Stomach (tissue), 19 donors: ENCODE measurements at places on chromosomes 12 and 14.
A peak's percentile ranks its signal among the peaks of the same experiment; 100 is the strongest.

- peak overlapping the region; percentile 95 for H3K27ac ChIP-seq
- DNase-seq = peak; percentile 59
- no peaks in the 10 kb centered on the region for H3K36me3 ChIP-seq
Observed at GRCh38 chr12:76029982-76030340, 1.6 kb downstream of the PHLDA1 start.

GRCh38 chr14:51070726-51071125, 24.2 kb downstream of the TRIM9 start:
- H3K4me3 ChIP-seq = no peak overlapping the region
- no peak for DNase-seq
- no peak overlapping the region for H3K27ac ChIP-seq
- H3K27me3 ChIP-seq = peaks cover 3% of the 10 kb centered on the region

- H3K4me3 ChIP-seq = no peak overlapping the region
- H3K27me3 ChIP-seq = no peaks in the 10 kb centered on the region
- peaks cover 68% of the 10 kb centered on the region for H3K36me3 ChIP-seq
- DNase-seq = no peak
- H3K27ac ChIP-seq = peak overlapping the region; percentile 44
Observed at GRCh38 chr14:24167469-24168114, 4.3 kb upstream of the REC8 start.

GRCh38 chr12:80161612-80162011, 62.3 kb downstream of the OTOGL start:
- no peak overlapping the region for H3K4me3 ChIP-seq
- no peaks in the 10 kb centered on the region for H3K4me1 ChIP-seq
- no peaks in the 10 kb centered on the region for H3K27me3 ChIP-seq
- no peak overlapping the region for H3K27ac ChIP-seq
- no peak for DNase-seq

- peak; percentile 92 for DNase-seq
- no peak overlapping the region for H3K4me3 ChIP-seq
- H3K27me3 ChIP-seq = no peaks in the 10 kb centered on the region
- peak overlapping the region; percentile 64 for H3K27ac ChIP-seq
Observed at GRCh38 chr12:3097186-3097804, 20.1 kb downstream of the TSPAN9 start.

DNA sequence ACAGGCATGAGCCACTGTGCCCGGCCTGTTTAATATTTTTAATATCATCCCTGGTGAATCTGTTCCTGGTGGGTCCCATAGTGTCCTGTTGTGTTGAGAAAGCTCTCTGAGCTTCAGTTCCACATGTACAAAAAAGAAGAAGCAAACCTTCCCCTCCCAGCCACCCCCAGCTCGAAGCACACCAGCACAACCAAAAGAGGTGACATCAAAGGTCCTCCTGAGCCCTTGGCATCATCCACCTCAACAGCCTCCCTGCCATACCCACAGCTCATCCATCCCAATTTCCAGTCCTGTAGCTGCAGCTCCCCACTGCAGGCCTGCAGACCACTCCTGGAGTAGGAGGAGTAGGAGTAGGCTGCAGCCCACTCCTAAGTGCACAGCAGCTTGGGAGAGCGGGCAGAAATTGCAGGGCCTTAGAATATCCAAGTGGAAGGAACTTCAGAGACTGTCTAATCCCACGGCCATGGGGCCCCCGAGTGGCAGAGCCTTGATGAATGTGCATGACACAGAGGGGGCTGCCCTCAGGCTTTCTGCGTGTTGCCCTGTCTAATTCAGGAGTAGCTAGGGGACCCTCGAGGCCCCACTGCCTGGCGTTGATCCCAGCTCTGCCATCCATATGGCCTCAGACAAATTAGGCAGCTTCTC, 36.7 kb upstream of the CD9 start:
- no peak overlapping the region for H3K27ac ChIP-seq
- H3K27me3 ChIP-seq = no peaks in the 10 kb centered on the region

DNA sequence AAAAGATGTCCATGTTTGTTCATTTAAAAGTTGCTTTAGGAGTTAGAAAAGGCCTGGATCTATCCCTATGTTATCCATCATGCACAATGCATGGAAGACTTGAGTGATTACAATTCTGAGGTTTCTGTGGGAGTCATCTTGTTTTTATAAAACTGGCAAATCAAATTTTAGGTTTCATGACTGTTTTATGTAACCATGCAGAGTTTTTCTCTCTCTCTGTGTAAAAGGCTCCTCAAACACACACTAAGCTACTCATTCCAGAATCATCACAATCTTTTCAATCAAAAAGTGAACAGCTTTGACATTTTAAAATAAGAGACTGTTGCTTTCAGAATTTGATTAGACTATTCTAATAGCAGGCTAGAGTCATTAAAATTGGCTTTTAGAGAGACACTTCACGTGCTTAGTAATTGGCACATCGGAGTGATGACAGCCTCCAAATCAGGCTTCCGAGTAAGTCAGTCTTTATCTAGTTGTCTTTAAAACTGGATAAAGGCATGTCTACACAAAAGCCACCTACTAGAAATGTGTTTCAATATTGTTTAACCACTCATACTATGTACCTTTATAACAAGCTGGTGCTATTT, 31.9 kb downstream of the PRICKLE1 start:
- H3K27ac ChIP-seq = no peak overlapping the region
- H3K4me1 ChIP-seq = no peaks in the 10 kb centered on the region
- DNase-seq = no peak
- no peaks in the 10 kb centered on the region for H3K36me3 ChIP-seq

DNA sequence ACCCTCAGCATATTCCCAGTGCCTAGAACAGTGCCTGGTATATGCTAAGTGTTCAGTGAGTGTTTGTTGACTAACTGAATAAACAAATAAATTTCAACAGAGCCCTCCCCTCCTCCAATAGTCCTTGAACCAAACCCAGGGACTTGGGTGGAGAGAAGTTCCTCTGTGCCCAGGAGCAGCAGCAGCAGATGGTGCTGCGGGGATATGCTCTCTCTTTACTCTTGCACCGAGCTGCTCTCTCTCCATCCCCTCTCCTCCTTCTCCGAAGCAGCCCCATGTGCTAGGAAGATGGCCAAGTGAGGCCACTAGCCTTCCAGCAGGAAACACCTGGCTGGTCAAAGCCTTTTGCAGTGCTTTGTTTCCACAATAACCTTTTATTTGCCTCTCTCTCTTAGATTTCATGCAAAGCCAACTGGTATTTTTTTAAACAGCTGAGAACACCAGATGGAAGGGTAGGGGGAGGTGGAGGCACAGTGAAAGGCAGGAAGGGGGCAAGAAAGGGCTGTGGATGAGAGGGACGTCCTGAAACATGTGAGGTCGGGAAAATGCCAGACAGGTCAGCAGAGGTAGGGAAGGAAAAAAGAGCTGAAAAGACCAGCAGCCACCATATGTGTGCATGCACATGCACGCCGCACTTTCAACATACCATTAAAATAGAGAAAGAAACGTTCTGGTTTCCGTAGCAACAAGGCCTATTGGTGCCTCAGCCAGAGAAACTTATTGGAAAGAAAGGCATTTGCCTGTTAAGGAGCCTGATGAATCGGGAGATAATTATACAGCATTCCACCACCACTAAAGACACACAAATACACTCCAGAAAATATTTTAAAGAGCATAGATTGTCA, 78.9 kb downstream of the EMP1 start:
- no peak overlapping the region for H3K4me3 ChIP-seq
- DNase-seq = no peak
- H3K4me1 ChIP-seq = no peaks in the 10 kb centered on the region
- no peaks in the 10 kb centered on the region for H3K36me3 ChIP-seq
- no peaks in the 10 kb centered on the region for H3K27me3 ChIP-seq

GRCh38 chr12:128755566-128755965, 68.2 kb downstream of the SLC15A4 start:
- no peak for DNase-seq
- no peaks in the 10 kb centered on the region for H3K27me3 ChIP-seq
- H3K27ac ChIP-seq = no peak overlapping the region

- H3K4me3 ChIP-seq = no peak overlapping the region
- no peak for DNase-seq
- H3K36me3 ChIP-seq = no peaks in the 10 kb centered on the region
- peaks cover 43% of the 10 kb centered on the region for H3K4me1 ChIP-seq
Observed at GRCh38 chr12:48972213-48972951, 847 bp upstream of the WNT10B start.

- H3K27ac ChIP-seq = no peak overlapping the region
- no peaks in the 10 kb centered on the region for H3K36me3 ChIP-seq
- H3K4me1 ChIP-seq = no peaks in the 10 kb centered on the region
- no peaks in the 10 kb centered on the region for H3K27me3 ChIP-seq
- H3K4me3 ChIP-seq = no peak overlapping the region
Observed at GRCh38 chr12:95962222-95962621, 19.1 kb downstream of the AMDHD1 start.

- H3K27me3 ChIP-seq = no peaks in the 10 kb centered on the region
- H3K27ac ChIP-seq = no peak overlapping the region
- no peak overlapping the region for H3K4me3 ChIP-seq
- no peak for DNase-seq
Observed at GRCh38 chr12:76670776-76671175, 93.1 kb upstream of the ZDHHC17 start.

DNA sequence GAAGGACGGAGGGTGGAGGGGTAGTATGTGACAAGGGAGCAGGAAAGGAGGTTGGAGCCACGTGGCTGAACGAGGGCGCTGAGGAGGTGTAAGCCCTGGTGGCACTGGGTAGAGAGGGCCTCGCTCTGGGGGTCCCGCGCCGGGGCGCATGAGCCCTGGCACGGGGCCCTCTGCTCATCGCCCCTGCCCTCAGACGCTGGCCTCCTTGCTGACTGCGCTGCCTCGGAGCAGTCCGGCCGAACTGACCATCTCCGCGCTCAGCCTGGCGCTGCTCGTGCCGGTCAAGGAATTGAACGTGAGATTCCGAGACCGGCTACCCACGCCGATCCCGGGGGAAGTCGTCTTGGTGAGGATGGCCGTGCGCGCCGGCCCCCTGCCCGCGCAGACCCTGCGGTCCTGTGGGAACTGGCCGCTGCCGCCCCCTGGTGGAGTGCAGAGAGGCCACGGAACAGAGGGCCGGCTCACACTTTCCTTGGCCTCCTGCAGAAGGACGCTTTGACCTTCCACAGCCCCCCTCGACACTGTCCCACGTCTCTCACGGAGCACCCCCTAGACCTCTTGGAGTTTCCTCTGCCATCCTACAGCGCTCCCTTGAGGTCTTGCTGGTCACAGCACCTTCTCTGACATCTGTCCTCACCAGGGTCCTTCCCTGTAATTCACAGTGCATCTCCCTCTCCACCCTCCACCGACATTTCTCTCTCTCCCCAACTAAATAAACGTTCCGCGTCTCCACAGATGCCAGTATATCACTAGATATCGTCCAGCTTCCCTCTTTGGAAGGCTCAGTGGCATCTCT, 10.5 kb downstream of the ARHGEF25 start:
- peaks cover 100% of the 10 kb centered on the region for H3K27me3 ChIP-seq
- no peaks in the 10 kb centered on the region for H3K36me3 ChIP-seq
- H3K4me3 ChIP-seq = peak overlapping the region; percentile 39
- peak; percentile 86 for DNase-seq
- no peak overlapping the region for H3K27ac ChIP-seq

- H3K27ac ChIP-seq = no peak overlapping the region
- no peaks in the 10 kb centered on the region for H3K4me1 ChIP-seq
- peaks cover 2% of the 10 kb centered on the region for H3K27me3 ChIP-seq
- no peak for DNase-seq
- H3K36me3 ChIP-seq = no peaks in the 10 kb centered on the region
Observed at GRCh38 chr12:108204117-108204987, 75.3 kb downstream of the WSCD2 start.

DNA sequence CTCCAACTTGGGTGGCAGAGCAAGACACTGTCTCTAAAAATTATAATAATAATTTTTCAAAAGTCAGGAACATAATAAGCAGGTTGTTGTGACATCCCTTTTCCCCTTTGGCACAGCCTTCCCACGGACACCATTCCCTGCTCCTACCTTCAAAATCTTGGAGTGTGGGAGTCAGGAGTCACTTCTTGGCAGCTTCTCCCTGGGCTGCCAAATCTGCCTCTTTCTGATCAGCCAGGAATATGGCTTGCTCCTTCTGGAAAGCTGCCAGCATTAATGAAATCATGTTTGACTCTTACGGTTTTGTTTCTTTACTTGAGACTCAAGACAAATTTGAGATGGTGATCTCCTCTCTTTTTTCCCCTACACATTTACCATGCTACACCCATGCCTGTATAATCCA, 391.4 kb upstream of the SYT1 start:
- H3K27me3 ChIP-seq = no peaks in the 10 kb centered on the region
- no peaks in the 10 kb centered on the region for H3K4me1 ChIP-seq
- H3K27ac ChIP-seq = no peak overlapping the region
- peak; percentile 12 for DNase-seq
- no peaks in the 10 kb centered on the region for H3K36me3 ChIP-seq

DNA sequence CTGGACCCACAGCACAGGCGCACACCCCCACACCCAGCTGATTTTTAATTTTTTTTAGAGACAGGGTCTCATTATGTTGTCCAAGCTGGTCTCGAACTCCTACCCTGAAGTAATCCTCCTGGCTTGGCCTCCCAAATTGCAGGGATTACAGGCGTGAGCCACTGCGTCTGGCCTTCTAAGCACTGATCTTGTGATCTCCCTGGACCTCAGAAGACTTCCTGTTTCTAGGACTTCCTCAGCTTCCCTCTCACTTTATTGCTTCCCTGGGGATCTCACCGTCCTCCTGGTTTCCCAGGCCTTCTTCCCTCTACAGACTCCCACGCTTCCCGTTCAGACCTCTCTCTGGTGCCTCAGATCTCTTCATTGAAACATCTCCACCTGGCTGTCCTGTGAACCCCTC, 13.8 kb downstream of the ZNF839 start:
- H3K36me3 ChIP-seq = peaks cover 68% of the 10 kb centered on the region
- DNase-seq = no peak
- no peaks in the 10 kb centered on the region for H3K27me3 ChIP-seq
- no peaks in the 10 kb centered on the region for H3K4me1 ChIP-seq
- no peak overlapping the region for H3K4me3 ChIP-seq

DNA sequence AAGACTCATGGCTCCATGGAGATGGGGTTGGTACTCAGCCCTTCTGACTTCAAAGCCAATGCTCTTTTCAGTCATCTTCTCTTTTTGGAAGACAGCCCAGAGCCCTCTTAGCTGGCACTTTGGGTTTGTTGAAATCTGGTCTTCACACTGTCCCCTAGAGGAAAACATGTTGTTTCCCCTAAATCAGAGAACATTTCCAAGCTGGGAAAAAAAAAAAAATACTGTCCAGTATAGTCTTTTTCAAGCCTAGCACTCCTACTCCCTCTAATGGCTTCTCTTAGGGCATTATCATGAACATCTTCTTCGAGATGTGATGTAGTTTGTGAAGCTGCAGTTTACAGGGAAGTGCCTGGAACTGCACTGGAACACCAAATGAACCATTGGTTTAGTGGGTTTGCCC, 3.0 kb upstream of the ZC3H14 start:
- peaks cover 9% of the 10 kb centered on the region for H3K27me3 ChIP-seq
- H3K27ac ChIP-seq = no peak overlapping the region
- DNase-seq = no peak
- H3K4me3 ChIP-seq = no peak overlapping the region

DNA sequence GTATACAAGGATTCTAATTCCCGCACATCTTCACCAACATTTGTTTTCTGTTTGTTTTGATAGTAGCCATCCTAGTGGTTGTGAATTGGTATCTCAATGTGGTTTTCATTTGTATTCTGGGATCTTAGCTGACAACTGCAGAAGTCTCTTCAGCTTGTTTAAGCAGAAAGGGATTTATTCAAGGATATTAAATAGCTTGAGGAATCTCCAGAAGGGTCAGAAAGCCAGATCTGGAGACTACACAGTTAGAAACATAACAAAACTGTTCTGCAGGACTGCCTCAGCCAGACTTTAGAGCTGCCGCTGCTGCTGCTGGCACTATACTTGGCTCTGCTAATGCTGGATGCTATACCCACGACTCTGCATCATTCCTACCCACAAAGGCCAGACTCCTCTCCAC, 13.4 kb upstream of the CDKL1 start:
- no peak overlapping the region for H3K27ac ChIP-seq
- no peak overlapping the region for H3K4me3 ChIP-seq
- no peaks in the 10 kb centered on the region for H3K36me3 ChIP-seq
- H3K4me1 ChIP-seq = no peaks in the 10 kb centered on the region
- H3K27me3 ChIP-seq = no peaks in the 10 kb centered on the region
- no peak for DNase-seq
